CD4-positive, alpha-beta T cell (primary cell): ENCODE measurements at places on chromosomes 2 and 18.
A peak's percentile ranks its signal among the peaks of the same experiment; 100 is the strongest.

GRCh38 chr18:43887491-43887890 lies 610.2 kb upstream of the SYT4 start:
- DNase-seq = no peak

DNA sequence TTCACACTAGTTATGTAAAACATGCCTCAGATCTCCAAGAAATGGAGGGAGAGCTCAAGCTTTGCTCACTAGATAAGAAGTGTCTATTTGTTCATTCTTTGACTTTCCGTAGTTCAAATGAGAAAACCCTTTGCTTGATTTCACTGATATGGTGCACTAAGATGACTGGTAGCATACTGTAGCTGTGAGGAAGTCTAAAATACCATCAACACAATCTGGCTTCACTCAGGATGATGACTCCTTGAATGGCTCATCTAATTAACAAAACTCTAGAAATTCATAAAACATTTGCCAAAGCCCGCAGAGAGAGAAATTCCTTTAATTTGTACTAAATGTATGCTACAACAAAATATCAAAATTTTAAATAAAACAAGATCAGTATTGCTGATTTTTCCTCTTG lies 152.8 kb upstream of the STK17B start:
- no peak for DNase-seq

GRCh38 chr2:123364243-123364896 lies 660.7 kb upstream of the CNTNAP5 start:
- DNase-seq = no peak

DNA sequence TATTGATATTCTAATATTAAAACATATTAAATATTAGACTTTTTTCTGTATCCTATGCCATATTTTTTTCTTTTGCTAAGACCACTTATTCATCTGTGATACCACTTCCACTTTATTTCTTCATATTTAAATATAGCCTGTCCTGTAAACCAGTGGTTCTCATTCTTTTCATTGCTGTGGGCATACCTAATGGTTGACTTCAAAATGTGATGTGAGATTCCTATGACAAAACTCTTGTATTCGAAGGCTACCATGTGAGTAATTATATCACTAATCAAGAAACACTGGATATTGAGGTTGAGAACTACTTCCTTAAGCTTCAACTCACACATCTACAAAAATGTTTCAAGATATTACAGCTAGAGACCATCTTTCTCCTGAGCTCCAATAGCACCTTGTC lies 3.6 kb downstream of the SCRN3 start:
- DNase-seq = no peak

- no peak for DNase-seq
Measured at GRCh38 chr2:47568164-47568850, 165.4 kb downstream of the MSH2 start.

- no peak for DNase-seq
Measured at GRCh38 chr18:34809451-34810072, 99.5 kb downstream of the DTNA start.

DNA sequence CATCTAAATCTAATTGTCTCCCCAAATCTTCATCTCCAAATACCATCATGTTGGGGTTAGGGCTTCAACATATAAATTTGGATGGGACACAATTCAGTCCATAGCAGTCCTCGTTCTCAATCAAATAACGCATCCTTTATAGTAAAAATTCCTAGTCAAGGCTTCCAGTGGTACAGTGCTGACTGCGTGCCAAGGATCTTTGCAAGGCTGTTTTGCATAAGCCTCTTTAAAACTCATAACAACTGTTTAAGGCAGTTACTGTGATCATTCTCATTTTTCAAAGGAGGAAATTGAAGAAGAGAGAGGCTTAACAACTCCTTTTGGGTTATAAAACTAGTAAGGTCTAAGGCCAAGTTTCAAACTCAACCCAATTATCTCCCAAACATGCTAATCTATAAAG lies 666.9 kb downstream of the NYAP2 start:
- DNase-seq = no peak

- no peak for DNase-seq
Measured at GRCh38 chr2:129922571-129923264, 56.7 kb upstream of the RAB6C start.

DNA sequence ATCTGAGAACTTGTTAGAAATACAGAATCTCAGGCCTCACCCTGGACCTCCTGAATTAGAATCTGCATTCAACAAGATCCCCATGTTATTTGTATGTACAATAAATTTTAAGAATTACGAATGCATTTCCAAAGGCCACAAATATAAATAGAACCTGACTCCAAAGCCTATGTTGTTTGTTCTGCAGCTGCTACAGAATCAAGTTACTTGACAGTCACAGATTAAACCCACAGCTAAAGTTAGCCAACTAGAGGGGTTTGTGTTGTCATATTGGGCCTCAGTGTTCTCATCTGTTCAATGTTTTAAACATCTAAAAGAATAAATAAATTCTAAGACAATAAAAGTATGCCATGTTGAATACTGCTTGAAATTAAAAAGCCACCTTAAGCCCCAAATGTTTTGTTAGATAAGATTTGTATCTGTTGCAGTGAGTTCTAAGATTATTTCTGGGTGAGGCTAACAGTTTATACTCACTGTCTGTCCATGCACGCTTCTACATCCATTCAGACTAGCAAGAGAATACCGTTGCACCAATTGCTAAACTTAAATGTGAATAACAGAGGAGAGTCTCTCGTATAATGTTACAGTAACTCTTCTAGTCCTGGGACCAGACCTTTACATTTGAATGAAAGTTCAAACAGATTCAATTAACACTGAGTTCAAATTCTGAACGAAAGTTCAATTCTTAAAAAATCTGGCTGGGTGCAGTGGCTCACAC lies 200.4 kb downstream of the MEMO1 start:
- no peak for DNase-seq

DNA sequence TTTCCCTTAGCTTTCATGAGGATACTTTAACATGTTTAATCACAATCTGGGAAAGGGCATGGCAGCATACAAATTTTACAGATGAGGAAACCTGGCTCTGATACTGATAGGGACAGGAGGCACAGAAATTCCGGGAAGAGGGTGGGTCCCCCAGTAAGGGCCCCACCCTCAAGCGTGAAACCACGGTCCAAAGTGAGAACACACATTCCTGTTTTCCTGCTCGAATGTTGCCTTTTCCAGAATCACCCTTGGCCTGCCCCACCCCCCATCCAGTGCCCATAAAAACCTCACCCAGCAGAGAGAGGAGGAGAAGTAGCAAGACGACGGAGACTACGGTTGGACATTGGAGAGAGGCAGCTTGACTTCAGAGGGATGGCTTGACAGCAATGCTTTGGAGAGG lies 98.2 kb downstream of the HIBCH start:
- no peak for DNase-seq

DNA sequence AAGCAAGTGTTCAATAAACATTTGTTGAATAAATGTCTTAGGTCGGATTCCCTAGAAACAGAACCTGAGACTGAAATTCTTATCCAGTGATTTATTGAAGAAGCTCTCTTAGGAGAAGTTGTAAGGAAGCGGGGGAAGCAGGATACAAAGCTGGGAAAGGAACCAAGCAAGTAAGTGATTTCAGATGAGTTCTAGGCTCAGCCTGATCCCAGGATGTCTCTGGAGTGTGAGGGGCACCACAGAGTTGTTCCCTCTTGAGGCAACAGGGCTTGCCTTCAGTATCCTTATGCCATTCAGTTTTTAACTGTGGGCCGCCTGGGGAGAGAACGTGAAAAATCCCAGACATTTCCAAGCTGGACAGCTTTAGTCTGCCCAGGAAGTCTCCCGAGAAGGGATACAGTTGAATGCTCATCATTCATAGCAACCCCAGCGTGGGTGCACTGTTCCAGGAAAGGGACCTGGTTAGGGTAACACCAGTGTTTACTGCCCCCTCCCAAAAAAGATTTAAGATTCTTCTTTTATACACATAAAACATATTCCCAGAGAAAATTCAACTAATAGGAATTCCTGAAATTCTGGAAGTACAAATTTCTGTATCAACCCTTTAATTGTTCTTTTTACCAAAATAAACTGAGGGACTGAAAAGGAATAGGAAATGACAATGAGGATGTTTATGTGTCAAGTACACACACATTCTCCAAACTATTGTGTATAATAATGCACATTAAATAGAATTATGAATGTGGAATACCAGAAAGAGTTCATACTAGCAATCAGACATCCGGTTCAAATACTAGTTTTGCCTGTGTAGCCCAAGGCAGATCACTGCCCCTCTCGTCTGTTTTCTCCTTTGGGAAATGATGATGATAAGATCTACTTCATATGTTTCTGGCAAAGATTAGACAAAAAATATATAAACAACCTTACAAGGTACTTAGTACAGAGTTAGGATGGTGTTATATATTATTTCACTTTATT lies 592.1 kb upstream of the CDH2 start:
- DNase-seq = no peak

DNA sequence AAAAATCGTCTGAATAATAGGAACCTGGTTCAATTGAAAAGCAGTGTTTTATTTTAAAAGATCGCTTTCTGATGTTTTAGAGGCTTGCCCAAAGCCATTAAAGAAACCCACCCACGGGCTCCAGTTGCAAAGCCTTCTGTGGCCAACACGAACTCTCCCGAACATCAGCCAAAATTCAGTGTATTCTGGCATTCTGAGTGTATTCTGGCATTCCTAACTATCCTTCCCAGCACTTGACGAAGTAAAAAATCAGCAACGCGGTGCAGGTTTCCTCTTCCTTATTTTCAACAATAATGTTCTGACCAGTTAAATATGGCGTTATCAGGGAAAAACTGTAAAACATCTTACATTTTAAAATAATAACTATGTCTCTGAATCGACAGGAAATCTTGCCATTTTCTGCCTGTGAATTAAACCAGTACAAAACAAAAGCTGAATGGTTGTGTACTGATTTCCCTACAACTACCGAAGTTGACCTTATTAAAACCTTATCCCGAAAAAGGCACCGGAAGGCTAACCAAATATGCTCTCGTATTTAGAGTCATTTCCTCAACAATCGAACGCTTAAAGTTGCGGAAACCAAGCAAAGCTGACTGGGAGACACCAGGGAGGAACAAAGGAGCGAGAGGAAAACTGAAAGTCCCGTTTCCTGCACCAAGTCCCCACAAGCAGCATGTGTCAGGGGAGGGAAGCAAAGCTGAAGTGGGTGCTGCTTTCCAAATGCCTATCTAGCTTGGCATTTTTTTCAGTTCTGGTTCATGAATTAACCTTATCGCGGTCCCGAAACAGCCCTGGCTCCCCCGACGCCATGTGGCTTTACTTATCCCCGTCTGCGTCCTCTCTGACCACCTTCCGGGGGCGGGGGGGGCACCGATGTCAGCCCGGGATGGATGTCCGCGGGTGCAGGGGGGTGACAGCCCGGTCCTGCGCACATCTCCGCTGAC lies 44.3 kb downstream of the ZNF516 start:
- DNase-seq = peak; percentile 16

DNA sequence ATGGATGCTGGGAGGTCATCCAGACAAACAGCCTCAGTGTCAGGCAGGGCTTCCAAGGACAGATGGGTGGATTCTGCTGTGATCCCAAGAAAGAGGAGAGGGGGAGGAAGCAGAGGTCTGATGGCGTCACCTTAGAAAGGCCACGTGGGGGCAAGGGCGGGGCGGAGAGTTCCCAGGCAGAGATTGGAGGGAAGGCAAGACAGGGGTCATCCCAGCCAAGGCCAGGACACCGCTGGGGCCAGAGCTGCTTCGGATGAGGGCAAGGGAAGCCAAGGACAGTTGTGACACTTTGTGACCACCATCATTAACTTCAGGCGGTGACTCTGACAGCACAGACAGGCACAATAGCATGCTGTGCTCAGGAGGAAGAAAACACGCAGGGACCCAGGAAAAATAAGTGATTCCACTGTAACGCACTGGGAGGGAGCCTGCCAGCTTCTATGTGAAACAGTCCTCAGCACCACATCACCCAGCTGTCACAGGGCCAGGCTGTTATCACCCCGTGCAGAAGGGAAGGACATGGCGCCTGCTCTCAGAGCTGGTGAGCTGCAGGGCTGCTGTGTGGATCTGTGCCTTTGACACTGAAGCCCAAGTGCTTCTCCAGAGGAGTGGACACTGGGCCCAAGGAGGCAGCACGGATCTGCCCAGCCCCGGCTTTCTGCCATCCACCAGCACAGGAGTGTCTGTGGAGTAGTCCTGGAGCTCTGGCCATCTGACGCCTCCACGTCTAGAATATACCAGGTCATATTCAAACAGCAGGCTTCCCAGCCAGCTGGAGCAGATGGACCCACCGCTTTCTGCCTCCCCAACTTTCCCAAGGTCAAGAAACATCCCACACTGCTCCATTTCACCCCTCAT lies 204.1 kb downstream of the NDUFA10 start:
- no peak for DNase-seq

DNA sequence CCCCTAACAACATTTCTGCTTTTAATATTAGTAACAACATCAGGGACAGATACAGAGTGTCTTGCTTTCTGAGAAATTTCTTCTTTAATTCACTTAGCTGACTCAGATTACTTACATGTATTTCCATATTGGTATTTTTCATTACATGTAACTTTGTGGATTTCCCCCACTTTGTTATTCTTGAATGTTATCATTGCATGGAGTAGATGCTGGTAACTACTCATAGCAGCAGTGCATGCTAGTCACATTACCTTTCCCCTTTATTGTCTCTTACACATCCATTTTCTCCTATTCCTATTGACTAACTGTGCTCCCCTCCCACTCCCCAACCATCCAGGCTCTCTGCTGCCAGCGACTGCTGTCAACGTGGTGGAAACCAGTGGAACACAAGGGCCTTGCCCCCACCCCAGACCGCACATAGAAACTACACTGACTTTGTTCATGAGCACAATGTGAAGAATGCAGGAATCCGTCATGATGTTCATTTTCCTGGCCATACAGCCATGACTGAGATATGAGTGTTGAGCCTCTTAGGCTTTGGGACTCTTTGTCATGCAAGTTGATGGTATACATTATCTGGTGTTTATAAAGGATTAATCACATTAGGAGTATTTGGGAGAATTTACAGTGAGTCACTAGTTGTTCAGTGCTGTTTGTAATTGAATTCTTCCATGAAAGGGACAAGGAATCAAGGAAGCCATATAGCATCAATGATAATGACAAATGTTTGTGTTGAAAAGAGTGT lies 91.0 kb downstream of the EPB41L5 start:
- DNase-seq = no peak
